Muscle of leg (tissue), 16 donors: ENCODE measurements at places on chromosomes 2 and 18.

- H3K27me3 ChIP-seq: no peaks in the 10 kb centered on the region
- peaks cover 47% of the 10 kb centered on the region for H3K4me1 ChIP-seq
- no peak overlapping the region for H3K27ac ChIP-seq
- H3K36me3 ChIP-seq: peaks cover 81% of the 10 kb centered on the region
Measured at GRCh38 chr2:239109041-239109927, 261.4 kb downstream of the TWIST2 start.

DNA sequence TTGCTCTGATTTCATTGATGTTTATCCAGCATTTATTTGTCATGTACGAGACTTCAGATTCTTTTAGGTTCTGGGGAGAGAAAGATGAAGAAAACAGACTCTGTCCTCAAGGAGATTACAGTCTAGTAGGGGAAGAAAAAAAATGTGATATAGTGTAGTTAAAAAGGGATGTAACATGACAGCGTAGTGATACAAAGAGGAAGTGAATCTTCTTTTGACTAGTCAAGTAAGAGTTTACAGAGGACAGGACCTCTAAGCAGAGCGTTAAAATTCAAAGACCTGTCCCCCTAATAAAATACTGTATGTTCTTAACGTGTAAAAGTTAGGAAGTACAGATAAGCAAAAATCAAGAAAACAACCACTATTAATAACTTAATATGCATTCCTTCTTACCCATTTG, 47.7 kb downstream of the NCOA1 start:
- no peaks in the 10 kb centered on the region for H3K27me3 ChIP-seq
- H3K4me3 ChIP-seq: no peak overlapping the region
- H3K4me1 ChIP-seq: no peaks in the 10 kb centered on the region
- H3K36me3 ChIP-seq: peaks cover 5% of the 10 kb centered on the region
- no peak overlapping the region for H3K27ac ChIP-seq

GRCh38 chr2:104429639-104430358, 424.1 kb upstream of the POU3F3 start:
- H3K27ac ChIP-seq: no peak overlapping the region
- no peaks in the 10 kb centered on the region for H3K27me3 ChIP-seq
- no peak for DNase-seq
- H3K4me1 ChIP-seq: no peaks in the 10 kb centered on the region

DNA sequence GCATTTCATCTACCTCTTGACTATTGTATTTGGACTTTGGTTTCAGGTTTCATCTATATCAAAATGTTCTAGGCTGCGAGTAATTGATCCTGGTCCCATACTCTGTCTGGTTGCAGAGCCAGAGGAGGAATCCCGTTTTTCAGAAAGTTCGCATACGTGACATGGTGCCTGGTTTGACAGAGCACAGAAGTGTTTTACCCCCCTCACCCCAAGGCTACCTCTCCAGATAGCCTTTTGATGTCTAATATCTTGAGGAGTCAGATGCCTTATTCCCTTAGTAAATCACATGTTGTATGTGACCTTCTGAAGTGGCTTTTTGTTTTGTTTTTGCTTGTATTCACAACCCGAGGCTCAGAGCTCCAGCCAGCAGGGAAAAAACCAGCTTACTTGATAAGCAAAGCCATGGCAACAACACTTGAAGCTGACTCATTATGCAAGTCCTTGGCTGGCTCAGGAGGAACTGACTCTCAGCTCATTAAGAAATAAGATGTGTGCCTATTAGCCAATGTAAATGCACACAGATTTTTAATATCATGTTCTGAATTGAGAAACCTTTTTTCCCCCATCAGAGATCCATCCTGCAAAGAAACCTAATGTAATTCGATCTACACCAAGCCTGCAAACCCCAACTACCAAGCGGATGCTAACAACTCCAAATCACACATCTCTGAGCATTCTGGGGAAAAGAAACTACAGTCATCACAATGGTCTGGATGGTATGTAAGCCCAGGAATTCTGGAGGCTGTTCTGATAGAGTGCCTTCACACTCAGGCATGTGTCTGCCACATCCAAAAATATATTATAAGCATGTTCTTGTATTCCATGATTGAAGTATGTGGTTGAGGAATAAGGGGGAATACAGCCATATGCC, 41.4 kb downstream of the OXER1 start:
- peaks cover 4% of the 10 kb centered on the region for H3K36me3 ChIP-seq
- no peaks in the 10 kb centered on the region for H3K27me3 ChIP-seq
- DNase-seq: peak; percentile 61
- H3K27ac ChIP-seq: no peak overlapping the region
- no peak overlapping the region for H3K4me3 ChIP-seq
- peaks cover 3% of the 10 kb centered on the region for H3K4me1 ChIP-seq

DNA sequence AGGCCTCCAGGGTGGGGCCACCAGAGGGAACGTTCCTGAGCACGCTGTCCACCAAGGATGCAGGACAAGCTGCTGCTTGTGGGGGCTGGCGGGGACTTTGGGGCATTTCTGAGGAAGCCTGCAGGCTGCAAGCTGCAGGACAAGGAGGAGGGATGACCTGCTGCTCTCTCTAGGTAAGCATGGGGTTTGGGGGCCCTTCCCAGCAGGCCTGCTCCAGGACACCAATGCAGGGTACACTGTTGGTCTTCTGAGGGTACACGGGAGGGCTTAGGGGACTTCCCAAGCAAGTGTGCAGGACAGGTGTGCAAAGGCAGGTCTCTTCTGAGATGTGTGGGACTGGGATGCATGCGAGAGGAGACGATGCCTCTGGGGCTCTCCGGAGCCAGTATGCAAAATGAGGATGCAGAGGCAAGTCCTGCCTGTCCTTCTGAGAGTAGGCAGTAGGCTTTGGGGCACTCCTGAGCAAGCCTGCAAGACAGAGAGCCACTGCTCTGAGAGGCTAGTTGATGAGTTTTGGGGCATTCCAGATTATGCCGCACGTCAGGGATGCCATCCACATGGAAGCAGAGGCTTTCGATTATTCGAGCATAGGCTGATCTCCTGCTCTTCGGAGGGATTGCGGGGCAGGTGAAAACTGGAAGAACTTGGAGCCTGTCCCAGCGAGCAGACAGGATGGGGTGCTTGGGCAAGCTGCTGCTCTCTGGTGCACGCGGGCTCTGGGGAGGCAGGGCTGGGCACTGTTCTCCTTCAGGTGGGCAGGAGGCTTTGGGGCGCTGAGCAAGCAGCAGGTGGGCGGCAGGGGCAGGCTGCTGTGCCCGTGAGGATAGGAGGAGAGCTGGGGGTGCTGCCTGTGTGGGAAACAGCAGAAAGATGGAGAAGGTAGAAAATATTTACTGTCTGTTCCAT, 44.6 kb downstream of the CNGA3 start:
- H3K36me3 ChIP-seq: no peaks in the 10 kb centered on the region
- H3K27me3 ChIP-seq: no peaks in the 10 kb centered on the region
- no peak overlapping the region for H3K27ac ChIP-seq
- H3K4me1 ChIP-seq: no peaks in the 10 kb centered on the region
- DNase-seq: no peak
- H3K4me3 ChIP-seq: no peak overlapping the region
